Stimulated activated CD8-positive, alpha-beta memory T cell treated with anti-CD3 and anti-CD28 coated beads, Interleukin-4, amount 100 ng/mL, for 4 hours (primary cell): ENCODE measurements at places on chromosomes 16 and 17.

GRCh38 chr17:7880076-7880868, 8.3 kb upstream of the CHD3 start:
- DNase-seq: no peak

DNA sequence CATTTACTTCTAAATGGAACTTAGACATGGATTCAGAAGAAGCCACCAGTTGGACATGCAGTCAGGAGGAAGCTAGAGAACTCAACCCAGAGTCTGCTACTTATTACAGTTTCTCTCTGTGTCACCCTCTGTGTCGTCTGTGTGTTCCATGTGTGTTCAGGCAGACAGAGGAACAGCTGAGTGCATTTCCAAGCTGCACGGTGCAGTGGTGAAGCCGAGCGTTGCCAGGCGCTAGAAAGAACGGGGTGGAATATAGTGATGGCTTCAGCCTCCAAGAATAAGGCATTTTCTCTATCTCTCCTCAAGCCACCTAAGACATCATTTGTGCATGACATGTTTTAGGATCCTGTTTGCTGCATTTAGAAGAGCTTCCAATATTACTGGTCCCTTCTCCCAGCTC, 101.1 kb upstream of the CCL2 start:
- no peak for DNase-seq

DNA sequence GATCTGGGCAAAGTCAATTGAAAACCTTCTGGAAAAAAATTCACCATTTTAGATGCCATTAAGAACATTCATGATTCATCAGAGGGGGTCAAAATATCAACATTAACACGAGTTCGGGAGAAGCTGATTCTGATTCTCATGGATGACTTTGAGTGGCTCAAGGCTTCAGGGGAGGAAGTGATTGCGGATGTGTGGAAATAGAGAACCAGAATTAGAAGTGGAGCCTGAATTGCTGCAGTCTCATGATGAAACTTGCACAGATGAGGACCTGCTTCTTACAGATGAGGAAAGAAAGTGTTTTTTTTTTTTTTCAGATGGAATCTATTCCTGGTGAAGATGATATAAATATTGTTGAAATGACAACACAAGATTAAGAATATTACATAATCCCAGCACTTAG, 12.9 kb downstream of the ITGAX start:
- DNase-seq: no peak

GRCh38 chr17:35210741-35211140, 16.5 kb upstream of the SLC35G3 start:
- no peak for DNase-seq

DNA sequence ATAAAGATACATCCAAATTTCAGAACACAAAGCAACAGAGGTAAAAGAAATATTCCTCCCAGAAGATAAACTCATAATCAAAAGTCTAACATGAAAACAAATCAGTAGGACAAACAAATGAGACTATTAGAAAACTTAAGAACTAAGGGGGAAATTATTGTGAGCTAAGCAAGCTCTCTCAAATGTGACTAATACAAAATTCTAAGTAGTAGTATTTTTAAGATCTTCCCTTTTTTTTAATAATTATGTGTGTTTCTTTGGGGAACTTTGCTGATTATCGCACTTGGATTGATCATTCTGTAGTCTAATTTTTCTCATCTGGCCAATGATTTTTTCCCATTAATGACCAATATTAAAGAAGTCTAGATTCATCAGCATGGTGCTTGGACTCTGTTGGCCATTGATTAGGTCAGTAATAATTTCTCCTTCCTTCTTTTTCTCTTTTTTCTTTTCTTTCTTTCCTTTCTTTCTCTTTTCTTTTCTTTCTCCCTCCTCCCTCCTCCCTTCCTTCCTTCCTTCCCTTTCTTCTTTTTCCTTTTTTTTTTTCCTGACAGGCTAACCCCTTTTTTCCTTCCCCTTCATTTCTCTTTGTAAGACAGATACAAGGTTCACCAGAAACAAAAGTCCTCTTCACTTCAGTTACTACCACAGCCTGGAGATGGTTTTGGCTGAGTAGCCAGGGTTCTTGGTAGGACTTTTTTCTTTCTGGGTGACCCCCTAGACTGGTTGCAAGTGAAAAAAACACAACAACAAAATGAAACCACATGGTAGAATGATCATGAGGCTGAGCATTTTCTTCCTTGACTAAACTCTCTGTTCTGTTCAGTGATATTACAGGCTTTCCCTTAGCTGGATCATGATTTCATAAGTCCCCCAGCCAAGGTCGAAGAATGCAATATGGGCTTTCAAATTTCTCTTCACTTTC, 2.9 kb upstream of the ABCA6 start:
- DNase-seq: no peak

GRCh38 chr16:22184615-22184968, 21.5 kb upstream of the EEF2K start:
- no peak for DNase-seq

GRCh38 chr16:56711862-56712261, 18.1 kb upstream of the NUP93 start:
- no peak for DNase-seq

GRCh38 chr16:70432723-70433457, 6.0 kb downstream of the ST3GAL2 start:
- DNase-seq: no peak

DNA sequence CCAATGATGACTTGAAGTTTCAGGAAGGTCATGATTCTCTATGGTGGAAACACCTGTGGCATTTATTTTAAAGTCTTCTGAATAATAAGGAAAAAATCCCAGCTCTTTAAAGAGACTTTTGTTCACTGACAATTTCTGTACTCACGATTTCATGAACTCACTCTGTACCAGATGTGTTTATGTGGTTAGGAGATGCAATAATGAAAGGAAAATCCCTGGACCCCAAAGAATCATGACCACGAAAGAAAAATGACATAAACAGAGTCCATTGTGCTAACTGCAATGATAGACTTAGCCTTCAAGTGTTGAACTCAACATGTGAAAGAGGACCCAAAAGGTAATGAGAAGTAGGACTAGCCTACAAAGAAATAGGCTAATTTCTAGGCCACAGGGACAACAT, 947.5 kb downstream of the CDH11 start:
- DNase-seq: no peak

DNA sequence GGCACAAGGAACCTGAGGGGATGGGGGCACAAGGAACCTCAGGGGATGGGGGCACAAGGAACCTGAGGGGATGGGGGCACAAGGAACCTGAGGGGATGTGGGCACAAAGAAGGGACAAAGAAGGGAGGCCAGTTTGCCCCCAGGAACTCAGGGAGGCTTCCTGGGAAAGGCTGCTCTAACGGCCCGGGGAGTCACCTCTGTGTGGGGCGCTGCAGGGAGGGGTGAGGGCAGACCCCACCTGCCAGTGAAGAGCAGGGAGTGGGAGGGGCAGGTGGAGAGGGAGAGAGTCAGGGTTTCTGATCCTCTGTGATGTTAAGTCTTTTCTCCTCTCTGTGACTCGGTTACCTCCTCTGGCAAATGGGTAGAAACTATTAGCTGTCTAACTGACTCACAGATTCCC, 57.7 kb downstream of the TIMM22 start:
- DNase-seq: no peak

DNA sequence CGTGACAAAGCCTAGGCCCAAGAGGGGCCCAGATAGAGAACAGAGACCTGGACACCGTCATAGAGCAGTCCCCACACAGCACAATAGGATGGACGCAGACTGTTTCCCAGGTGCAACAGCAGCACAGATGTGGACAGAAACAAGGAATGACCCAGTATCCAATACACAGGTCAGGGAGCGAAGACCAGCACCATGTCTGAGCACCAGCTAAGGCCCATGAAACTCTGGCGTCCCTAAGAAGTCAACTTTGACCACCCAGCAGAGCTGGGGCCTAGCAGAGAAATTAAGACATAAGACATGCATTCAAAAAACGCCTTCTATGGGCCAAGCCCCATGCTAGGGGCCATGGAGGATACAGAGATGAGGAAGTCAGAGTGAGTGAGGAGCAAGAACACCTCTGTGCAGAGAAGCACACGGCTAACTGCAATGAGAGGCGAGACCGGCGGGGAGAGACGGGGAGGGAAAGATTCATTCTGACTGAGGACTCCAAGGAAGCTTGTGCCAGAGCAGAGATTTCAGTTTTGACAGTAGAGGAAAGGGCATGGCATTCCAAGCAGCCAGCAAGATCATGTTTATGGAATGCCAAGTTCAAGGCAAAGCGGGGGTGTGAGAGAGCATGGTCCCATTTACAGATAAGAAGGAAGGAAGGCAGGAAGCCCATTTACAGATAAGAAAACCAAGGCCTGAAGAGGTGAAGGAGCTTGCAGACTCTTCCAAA, 50.8 kb downstream of the PITPNM3 start:
- DNase-seq: no peak

GRCh38 chr17:12316021-12316420, 295.3 kb downstream of the MAP2K4 start:
- no peak for DNase-seq

DNA sequence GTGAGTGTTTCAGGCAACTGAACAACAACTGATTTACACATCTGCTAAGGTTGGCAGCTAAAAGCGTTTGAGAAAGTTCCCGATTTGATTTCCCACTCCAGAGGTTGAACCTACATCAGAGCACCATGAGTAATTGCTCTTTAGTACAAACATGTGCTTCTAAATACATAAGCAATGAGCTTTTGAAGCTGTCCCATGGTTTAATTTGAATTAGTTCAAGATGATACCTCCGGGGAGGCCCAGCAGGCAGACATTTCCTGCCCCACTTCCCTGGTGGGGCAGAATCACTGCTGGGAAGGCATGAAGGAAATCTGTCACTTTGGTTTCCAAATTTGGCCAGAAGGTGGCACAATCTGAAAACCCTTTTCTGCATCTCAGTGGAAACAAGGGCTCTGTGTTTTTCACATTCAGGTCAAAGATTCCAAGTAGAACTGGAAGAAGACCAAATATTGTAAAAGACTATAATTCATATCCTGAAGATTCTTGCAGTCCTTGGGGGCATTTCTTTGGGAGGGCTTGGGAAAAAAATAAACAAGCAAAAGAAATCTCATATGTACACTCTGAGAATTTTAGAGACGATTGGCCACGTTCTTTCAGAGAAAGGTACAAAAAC, 176.2 kb upstream of the FAM20A start:
- no peak for DNase-seq

- DNase-seq: no peak
Observed at GRCh38 chr17:44778656-44779210, 19.9 kb downstream of the ADAM11 start.

DNA sequence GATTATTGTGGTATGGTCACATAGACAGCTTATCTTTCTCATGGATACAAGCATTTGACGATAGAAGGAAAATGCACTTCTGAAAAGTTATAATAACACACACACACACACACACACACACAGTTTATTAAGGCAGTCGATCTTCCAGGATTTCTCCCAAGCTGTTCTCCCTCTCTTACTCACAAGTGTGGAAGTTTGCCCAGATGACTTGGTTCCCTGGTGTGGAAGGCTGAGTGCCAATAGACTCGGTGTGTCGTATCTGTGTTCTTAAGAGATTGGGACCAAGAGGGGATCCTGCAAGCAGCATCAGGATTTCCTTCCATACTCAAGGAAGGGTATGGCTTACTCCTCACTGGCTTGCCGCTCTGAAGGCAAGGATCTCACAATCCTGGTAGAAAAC, 279.6 kb downstream of the HS3ST3B1 start:
- DNase-seq: no peak

GRCh38 chr16:64742455-64743223, 379.2 kb downstream of the CDH11 start:
- no peak for DNase-seq

DNA sequence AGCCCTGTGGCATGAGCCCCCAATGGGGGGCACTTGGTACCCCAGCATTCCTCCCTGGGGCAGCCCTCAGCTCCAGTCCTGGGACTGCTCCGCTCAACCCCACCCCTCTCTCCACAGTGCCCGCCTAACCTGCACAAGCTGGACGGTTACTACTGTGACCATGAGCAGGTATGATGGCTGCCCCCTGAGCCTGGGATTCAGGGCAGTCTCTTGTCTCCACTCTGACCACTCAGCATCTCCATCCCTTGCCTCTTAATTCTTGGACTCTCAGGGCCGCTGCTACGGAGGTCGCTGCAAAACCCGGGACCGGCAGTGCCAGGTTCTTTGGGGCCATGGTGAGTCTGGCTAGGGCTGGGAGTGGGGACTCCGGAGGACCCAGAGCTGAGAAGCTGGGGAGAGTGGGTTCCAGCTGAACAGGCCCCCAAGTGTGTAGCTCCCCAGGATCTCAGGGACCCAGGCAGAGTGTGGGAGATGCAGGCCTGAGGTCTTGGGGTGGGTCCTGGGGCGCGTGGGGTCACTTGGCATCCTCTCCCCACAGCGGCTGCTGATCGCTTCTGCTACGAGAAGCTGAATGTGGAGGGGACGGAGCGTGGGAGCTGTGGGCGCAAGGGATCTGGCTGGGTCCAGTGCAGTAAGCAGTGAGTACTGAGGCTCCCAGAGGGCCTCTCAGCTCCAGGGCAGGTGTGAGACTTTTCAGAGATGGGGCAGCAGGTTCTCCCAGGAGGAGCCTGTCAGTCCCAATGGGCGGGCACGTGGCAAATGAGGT, 18.0 kb downstream of the ADAM11 start:
- no peak for DNase-seq

DNA sequence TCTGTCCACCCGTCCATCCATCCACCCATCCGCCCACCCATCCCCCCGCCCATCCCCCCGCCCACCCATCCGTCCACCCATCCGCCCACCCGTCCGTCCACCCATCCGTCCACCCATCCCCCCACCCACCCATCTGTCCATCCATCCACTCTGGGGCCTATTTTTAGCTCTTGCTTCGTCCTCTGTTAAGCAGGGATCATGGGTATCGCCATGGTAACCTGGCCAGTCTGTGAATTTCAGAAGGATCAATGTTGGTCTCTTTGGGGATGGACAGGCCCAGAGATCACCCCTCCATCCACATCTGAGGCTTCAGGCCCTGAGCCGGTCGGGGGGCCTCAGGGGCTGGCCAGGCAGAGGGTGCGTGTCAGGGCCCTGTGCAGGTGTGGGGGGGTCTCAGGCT, 15.2 kb upstream of the DPEP1 start:
- DNase-seq: no peak

GRCh38 chr16:67158637-67159600, 790 bp downstream of the TRADD start:
- peak; percentile 58 for DNase-seq

- DNase-seq: no peak
Observed at GRCh38 chr17:65794572-65794971, 233.1 kb upstream of the AXIN2 start.

- DNase-seq: no peak
Observed at GRCh38 chr16:83856792-83857191, 42.1 kb upstream of the MLYCD start.

GRCh38 chr16:72901000-72901627, 146.8 kb downstream of the ZFHX3 start:
- DNase-seq: no peak
